ENCODE measurements at places on chromosomes 4 and X. TPM values are rescaled to one million over a fixed set of nuclear protein-coding genes. Genes with fewer than 3 reads are reported as not detected.

Gene PDCL2
- polyA plus RNA-seq: not detected

GRCh38 chrX:136781180-136781797 is 557 bp upstream of the ARHGEF6 start:
- no peak for DNase-seq

DNA sequence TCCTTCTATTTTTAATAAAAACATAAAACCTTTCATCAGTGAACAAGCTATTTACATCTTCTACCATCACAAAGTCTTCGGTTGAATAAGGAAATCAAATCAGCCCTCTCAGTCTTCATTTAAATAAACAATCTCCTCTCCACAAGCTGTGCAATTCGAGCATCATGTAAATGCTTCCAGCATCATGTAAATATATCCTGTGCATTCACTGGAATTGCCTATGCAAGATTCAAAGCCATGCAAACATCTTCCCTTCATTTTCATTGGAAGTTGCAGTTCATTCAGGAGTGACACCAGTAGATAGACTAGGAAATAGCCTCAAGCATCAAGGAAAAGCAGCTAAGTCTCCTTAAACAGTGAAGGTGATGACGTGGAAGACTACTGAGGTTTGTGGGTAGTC is 77.7 kb upstream of the PCDH19 start:
- DNase-seq: no peak

- no peak for DNase-seq
Observed at GRCh38 chrX:2423282-2423681, 77.5 kb downstream of the DHRSX start.

- DNase-seq: peak; percentile 35
Observed at GRCh38 chr4:14196131-14196530, 568.6 kb upstream of the BOD1L1 start.

DNA sequence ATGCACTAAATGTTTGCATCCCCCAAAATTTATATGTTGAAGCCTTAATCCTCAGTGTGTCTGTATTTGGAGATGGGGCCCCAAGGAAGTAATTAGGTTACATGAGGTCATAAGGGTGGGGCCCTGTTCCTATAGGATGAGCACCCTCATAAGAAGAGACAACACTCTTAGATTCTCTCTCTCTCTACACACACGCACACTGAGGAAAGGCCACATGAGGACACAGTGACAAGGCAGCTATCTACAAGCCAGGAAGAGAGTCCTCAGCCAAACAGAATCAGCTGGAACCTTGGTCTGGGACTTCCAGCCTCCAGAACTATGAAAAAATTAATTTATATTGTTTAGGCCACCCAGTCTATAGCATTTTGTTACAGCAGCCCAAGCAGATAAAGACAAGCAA is 69.3 kb upstream of the NOCT start:
- no peak for DNase-seq

All from large intestine (tissue), 12 donors.